Right atrium auricular region (tissue), 2 donors: ENCODE measurements at places on chromosomes 2 and 18. TPM values are rescaled to one million over a fixed set of nuclear protein-coding genes. Genes with fewer than 3 reads are reported as not detected.

- H3K4me1 ChIP-seq, result no peaks in the 10 kb centered on the region
- H3K36me3 ChIP-seq, result no peaks in the 10 kb centered on the region
- H3K4me3 ChIP-seq, result no peak overlapping the region
- no peaks in the 10 kb centered on the region for H3K27me3 ChIP-seq
- H3K27ac ChIP-seq, result no peak overlapping the region
Observed at GRCh38 chr2:3876685-3877084, 173.3 kb downstream of the DCDC2C start.

- H3K4me3 ChIP-seq, result no peak overlapping the region
- DNase-seq, result no peak
- no peak overlapping the region for H3K27ac ChIP-seq
- peaks cover 10% of the 10 kb centered on the region for H3K27me3 ChIP-seq
- no peaks in the 10 kb centered on the region for H3K36me3 ChIP-seq
- H3K4me1 ChIP-seq, result no peaks in the 10 kb centered on the region
Observed at GRCh38 chr2:218879776-218880101, 913 bp upstream of the WNT10A start.

DNA sequence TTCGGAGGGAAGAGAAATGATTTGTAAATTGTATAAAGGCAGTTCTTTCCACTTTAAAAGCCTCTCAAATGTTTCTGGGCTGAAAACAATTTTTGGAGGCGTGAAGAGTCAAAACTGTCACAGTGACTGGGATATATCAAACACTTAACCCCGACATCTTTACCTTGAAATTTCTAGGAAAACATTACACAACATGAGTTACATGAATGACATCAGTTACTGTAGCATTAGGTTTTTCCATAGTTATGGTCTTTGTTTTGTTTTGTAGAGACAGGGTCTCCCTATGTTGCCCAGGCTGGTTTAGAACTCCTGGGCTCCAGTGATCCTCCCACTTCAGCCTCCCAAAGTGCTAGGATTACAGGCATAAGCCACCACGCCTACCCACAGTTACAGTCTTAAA, 25.7 kb downstream of the MSH6 start:
- H3K4me3 ChIP-seq, result no peak overlapping the region
- no peaks in the 10 kb centered on the region for H3K4me1 ChIP-seq
- peaks cover 83% of the 10 kb centered on the region for H3K36me3 ChIP-seq
- no peaks in the 10 kb centered on the region for H3K27me3 ChIP-seq
- no peak for DNase-seq

DNA sequence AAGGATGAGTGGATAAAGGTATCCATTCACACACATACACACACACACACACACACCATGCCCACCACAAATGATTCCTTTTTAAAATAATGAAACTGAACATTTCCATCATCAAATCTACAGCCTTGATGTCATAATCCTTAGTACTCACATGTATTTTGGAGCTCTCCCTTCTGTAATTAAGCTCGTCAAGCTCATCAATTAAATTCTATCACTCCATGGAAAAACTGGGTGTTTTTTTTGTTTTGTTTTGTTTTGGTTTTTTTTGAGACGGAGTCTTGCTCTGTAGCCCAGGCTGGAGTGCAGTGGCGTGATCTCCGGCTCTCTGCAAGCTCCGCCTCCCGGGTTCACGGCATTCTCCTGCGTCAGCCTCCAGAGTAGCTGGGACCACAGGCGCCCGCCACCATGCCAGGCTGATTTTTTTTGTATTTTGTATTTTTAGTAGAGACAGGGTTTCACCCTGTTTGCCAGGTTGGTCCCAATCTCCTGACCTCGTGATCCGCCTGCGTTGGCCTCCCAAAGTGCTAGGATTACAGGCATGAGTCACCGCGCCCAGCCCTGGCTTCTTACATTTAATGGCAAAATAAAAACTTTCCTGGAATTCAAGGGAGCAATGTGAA, 78.6 kb upstream of the RGPD4 start:
- H3K4me3 ChIP-seq, result no peak overlapping the region
- H3K36me3 ChIP-seq, result no peaks in the 10 kb centered on the region
- DNase-seq, result no peak
- no peaks in the 10 kb centered on the region for H3K4me1 ChIP-seq

DNA sequence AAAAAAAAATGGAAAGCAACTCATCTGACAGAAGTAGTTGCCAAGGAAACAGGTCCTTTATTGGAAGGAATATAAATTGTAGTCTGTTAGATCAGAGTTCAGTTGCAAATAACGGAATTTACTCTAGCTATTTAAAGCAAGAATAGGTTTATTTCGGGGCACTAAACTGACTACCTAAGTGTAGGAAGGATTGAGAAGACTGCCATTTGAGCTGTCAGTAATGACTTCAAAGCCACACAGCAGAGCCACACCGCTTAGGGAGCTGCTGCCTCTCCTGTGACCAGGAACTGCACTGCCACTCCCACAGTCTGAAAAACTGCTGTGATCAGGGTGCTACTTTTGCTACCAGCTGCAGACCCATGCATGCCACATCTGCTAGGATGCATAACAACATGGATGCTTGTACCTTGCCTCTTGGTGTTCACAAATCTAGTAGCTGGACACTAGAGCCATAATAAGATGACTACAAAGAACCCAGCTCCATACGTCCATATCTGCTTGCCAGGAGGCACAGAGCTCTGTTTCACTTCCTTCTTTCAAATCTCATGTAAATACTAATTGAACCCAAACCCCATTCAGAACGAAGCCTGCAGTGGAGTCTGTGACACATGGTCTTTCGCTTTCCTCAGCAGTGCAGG, 2.2 kb downstream of the DSG2 start:
- no peaks in the 10 kb centered on the region for H3K36me3 ChIP-seq
- no peaks in the 10 kb centered on the region for H3K27me3 ChIP-seq
- no peak overlapping the region for H3K27ac ChIP-seq
- no peak for DNase-seq
- H3K4me3 ChIP-seq, result no peak overlapping the region
- H3K4me1 ChIP-seq, result no peaks in the 10 kb centered on the region

DNA sequence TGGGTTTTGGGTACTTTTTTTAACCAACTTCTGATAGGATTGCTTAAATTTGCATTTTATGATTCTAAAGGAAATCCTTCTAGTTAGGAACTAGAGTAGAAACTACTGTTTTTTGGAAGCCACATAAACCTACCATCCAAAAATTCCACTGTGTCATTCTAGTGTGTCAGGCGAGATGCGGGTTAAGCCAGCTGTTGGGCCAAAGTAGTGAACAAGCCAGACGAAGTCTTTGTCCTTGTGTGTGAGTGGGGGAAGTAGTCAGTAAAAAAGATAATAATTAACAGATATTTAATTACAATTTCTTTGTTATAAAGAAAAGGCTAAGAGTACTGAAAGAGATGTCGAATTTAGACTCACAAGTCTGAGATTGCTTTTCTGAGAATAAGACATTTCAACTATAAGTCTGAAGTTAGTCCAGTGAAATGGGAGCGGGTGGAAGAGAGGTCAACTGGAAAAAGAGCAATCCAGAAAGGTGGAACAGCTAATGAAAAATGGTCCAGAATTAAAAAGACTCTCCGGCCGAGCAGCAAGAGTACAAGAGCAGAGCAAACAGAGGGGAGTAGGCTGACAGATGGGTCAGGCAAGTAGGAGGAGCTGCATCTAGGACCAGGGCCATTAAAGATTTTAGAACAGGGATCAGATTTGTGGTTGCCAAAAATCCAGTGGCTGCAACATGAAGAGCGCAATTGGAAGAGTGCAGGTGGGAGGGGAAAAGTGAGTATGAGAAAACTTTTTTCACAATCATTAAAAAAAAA, 1.5 kb downstream of the EPB41L5 start:
- peak overlapping the region; percentile 98 for H3K4me3 ChIP-seq
- H3K27ac ChIP-seq, result no peak overlapping the region
- H3K27me3 ChIP-seq, result no peaks in the 10 kb centered on the region

DNA sequence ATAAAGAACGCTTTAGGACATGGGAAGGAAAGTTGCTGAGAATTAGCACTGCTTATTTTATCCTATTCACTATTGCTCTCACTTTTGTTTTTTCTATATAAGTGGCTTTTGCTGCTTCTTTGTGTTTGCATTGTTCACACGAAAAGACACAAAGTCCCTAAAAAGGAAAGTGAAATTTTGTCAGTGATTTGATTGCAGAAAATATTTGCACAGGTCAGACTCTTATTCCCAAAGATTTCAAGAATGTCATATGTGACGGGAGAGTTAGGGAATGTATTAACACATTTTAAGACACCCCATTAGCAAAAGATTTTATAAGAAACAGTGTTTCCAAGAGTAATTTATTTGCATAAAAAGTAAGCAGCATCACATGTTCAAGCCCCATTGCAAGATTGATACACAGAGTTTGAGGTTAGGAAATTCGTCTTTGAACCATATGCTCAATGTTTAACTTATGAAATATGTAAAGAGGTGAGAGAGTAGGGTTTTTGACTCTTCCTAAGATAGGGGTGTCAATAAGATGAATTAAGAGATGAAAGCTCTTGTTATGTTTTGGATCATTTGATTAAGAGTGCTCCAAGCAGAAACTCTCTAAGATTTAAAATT, 57.0 kb downstream of the CCDC102B start:
- no peak overlapping the region for H3K4me3 ChIP-seq
- H3K27me3 ChIP-seq, result no peaks in the 10 kb centered on the region
- DNase-seq, result no peak
- H3K36me3 ChIP-seq, result no peaks in the 10 kb centered on the region
- no peaks in the 10 kb centered on the region for H3K4me1 ChIP-seq
- H3K27ac ChIP-seq, result no peak overlapping the region

- H3K4me3 ChIP-seq, result no peak overlapping the region
- no peaks in the 10 kb centered on the region for H3K27me3 ChIP-seq
- no peak for DNase-seq
- no peaks in the 10 kb centered on the region for H3K36me3 ChIP-seq
- peaks cover 11% of the 10 kb centered on the region for H3K4me1 ChIP-seq
- H3K27ac ChIP-seq, result no peak overlapping the region
Observed at GRCh38 chr2:47339745-47340541, 63.0 kb upstream of the MSH2 start.

DNA sequence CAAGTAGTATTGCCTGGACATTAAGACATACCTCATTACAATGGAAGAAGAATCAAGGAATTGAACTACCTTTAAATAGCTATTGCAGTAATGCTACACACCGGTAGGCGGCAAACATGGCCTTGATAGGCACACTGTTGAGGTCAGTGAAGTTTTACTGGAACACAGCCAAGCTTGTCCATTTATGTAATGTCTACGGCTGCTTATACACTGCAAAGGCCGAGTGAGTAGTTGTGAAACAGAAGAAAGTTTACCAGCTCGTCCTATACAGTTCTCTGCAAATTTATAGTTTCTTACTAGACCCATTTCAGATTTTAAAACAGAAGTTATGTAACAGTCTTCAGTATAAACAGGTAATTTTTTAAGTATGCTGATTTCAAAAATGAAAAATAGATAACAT, 38.8 kb downstream of the PPP4R1 start:
- peaks cover 22% of the 10 kb centered on the region for H3K36me3 ChIP-seq
- DNase-seq, result peak; percentile 84
- no peak overlapping the region for H3K27ac ChIP-seq
- no peaks in the 10 kb centered on the region for H3K4me1 ChIP-seq
- H3K27me3 ChIP-seq, result no peaks in the 10 kb centered on the region

GRCh38 chr2:182504903-182505302, 78.1 kb upstream of the PDE1A start:
- no peaks in the 10 kb centered on the region for H3K4me1 ChIP-seq
- no peak overlapping the region for H3K27ac ChIP-seq
- H3K36me3 ChIP-seq, result no peaks in the 10 kb centered on the region
- DNase-seq, result peak; percentile 61
- no peaks in the 10 kb centered on the region for H3K27me3 ChIP-seq

GRCh38 chr2:28292491-28292890, 100.2 kb upstream of the FOSL2 start:
- H3K4me3 ChIP-seq, result no peak overlapping the region
- no peaks in the 10 kb centered on the region for H3K36me3 ChIP-seq
- no peaks in the 10 kb centered on the region for H3K4me1 ChIP-seq
- no peak overlapping the region for H3K27ac ChIP-seq
- H3K27me3 ChIP-seq, result no peaks in the 10 kb centered on the region
- no peak for DNase-seq

- H3K4me1 ChIP-seq, result peaks cover 17% of the 10 kb centered on the region
- peak overlapping the region; percentile 84 for H3K27ac ChIP-seq
- DNase-seq, result no peak
- H3K36me3 ChIP-seq, result no peaks in the 10 kb centered on the region
- H3K4me3 ChIP-seq, result peak overlapping the region; percentile 51
Observed at GRCh38 chr2:201257381-201257955, 2.9 kb upstream of the CASP8 start.

- no peaks in the 10 kb centered on the region for H3K36me3 ChIP-seq
- no peak overlapping the region for H3K4me3 ChIP-seq
Observed at GRCh38 chr2:225103737-225104141, 61.5 kb upstream of the DOCK10 start.

GRCh38 chr2:28407976-28408690, 15.5 kb downstream of the FOSL2 start:
- peaks cover 100% of the 10 kb centered on the region for H3K36me3 ChIP-seq
- no peak overlapping the region for H3K4me3 ChIP-seq
- DNase-seq, result no peak
- H3K27me3 ChIP-seq, result no peaks in the 10 kb centered on the region

DNA sequence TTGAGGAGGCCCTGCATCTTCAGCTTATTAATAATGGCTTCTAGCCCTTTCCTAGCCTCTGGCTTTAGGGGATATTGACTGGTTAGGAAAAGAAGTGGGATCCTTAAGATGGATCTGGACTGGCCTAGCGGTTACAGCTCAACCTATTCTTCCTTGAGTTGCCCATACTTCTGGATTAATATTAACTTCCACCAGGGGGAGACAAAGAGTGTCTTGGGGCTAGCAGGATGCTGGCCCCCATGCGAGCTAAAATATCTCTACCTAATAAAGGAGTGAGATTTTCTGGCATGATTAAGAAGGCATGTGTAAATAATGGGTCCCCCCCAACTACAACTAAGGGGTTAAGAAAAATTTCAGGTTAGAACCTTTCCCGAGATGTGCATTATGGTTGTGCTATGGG, 23.2 kb upstream of the PLA2R1 start:
- no peaks in the 10 kb centered on the region for H3K27me3 ChIP-seq
- H3K4me1 ChIP-seq, result no peaks in the 10 kb centered on the region
- H3K4me3 ChIP-seq, result no peak overlapping the region
- H3K36me3 ChIP-seq, result no peaks in the 10 kb centered on the region
- no peak overlapping the region for H3K27ac ChIP-seq

SERPINB2 gene
- 2.3 TPM for total RNA-seq

KLF11 gene
- total RNA-seq, result 30.6 TPM

MROH2A gene
- not detected for total RNA-seq

TNFAIP6 gene
- total RNA-seq, result 5.2 TPM

VIT gene
- total RNA-seq, result 16.9 TPM

SLC38A11 gene
- not detected for total RNA-seq

TMEM182 gene
- 75.4 TPM for total RNA-seq

CCDC148 gene
- 1.1 TPM for total RNA-seq

CRYGD gene
- not detected for total RNA-seq

SLC23A3 gene
- 0.33 TPM for total RNA-seq
